ENCODE measurements at places on chromosomes 16 and 17. TPM values are rescaled to one million over a fixed set of nuclear protein-coding genes. Genes with fewer than 3 reads are reported as not detected.

The DCAKD gene
- 34.8 TPM for total RNA-seq

The EMP2 gene
- 19.8 TPM for total RNA-seq

The RNU2-1 gene
- total RNA-seq: not detected

The HBM gene
- not detected for total RNA-seq

The KRT33B gene
- total RNA-seq: not detected

The SPATA22 gene
- 0.07 TPM for total RNA-seq

The DNAAF8 gene
- total RNA-seq: 0.42 TPM

The TP53TG3B gene
- not detected for total RNA-seq

The NACA2 gene
- total RNA-seq: not detected

The HASPIN gene
- total RNA-seq: 8.9 TPM

The TBC1D3I gene
- 0.14 TPM for total RNA-seq

The PPL gene
- total RNA-seq: 0.26 TPM

The RNF222 gene
- total RNA-seq: not detected

The CD300LB gene
- total RNA-seq: not detected

The MMP25 gene
- total RNA-seq: 0.13 TPM

The IL21R gene
- 0.07 TPM for total RNA-seq

The FBXO39 gene
- total RNA-seq: 1.4 TPM

The TNP2 gene
- not detected for total RNA-seq

The CHAD gene
- not detected for total RNA-seq

The CIBAR2 gene
- not detected for total RNA-seq

The CACNG4 gene
- not detected for total RNA-seq

The CDIP1 gene
- total RNA-seq: 12.1 TPM

The DNAAF1 gene
- under 0.01 TPM for total RNA-seq

The CD300E gene
- not detected for total RNA-seq

The TP53TG3 gene
- not detected for total RNA-seq

All from pulmonary artery endothelial cell (primary cell).